ENCODE measurements at places on chromosomes 12 and 14. TPM values are rescaled to one million over a fixed set of nuclear protein-coding genes. Genes with fewer than 3 reads are reported as not detected.

Gene SLC35E3
- total RNA-seq, result 6.2 TPM

GRCh38 chr12:49672301-49673217 lies 34.6 kb downstream of the FMNL3 start:
- peak; percentile 75 for DNase-seq

- DNase-seq, result no peak
These were observed 20.8 kb downstream of the ESRRB start for GRCh38 chr14:76396714-76397187.

Gene CEBPE
- not detected for total RNA-seq

Gene TAS2R10
- total RNA-seq, result 0.30 TPM

Measured in cardiac septum (tissue), 1 donor.